T1000 (cell line): ENCODE measurements at places on chromosomes 5 and 9.

DNA sequence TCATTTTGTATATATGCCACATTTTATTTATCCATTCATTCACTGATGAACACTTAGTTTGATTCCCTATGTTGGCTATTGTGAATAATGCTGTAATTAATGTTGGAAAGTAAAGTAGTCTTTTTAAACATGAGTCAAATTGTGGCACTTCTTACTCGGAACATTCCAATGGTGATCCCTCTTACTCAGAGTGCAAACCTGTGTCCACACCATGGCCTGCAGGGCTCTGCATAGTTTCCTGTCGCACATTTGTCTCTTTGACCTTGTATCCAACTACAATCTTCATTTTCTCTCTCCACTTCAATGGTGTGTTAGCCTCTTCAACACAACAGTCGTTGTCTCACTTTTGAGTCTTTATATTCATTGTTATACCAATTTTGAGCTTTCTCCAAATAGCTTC, 98.1 kb upstream of the PAPPA start:
- no peak for DNase-seq

- DNase-seq: no peak
Measured at GRCh38 chr5:66949066-66949465, 247.5 kb downstream of the CD180 start.

- no peak for DNase-seq
Measured at GRCh38 chr9:2662496-2662895, 40.9 kb downstream of the VLDLR start.

DNA sequence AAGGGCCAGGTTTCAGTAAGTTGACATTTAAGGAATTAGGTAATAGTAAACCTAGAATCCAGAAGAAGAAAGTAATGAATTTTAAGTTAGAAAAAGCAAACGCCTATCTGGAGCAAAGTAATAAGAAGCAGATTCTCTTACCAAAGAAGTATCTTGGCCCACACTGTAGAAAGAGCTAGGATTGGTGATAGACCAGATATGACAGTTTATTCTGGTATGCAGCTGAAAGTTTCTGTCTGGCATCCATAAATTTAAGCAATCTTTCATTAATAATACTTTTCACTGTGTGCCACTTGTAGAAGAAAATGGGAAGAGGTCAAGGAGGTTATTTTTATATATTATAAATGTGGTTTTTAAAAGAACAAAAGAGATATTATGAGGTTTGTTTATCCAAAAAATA, 3.0 kb downstream of the RECK start:
- DNase-seq: no peak

DNA sequence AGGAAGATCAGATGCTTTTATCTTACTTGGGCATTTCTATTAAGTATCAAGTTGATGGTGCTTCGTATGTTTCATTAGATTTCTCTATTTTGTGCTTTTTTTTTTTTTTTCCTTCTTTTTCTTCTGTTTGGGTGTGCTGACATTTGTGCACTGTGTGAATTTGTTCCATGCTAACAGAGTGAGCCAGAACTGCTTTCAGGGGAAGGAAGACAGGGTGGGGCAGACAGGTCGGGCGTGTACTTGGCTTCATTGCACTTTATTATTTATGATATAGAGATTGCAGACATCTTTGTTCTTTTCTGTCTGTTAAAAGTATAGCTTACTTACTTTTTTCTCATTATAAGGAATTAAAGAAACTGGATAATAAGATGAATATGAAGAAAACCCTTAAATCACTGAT, 112.2 kb downstream of the FGF18 start:
- no peak for DNase-seq

GRCh38 chr5:34867660-34868059, 28.7 kb downstream of the TTC23L start:
- no peak for DNase-seq

DNA sequence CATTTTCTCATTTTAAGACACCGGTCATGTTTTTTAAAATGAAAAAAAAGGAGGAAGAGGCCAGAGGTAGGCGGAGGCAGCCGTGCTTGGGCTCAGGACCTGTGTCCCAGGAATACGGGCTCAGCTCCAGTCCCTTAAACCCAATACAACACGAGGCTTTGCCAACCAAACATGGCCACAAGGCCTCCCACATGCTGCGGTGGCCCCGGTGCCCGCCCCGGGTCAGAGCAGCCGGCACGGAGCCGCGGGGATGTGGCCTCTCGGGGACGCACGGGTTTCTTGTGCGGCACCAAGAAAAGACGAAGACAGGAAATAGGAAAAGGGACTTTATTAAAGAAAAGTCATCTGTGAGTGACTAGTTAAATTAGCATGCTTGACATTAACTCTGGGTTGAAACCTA, 25.3 kb upstream of the CAMSAP1 start:
- no peak for DNase-seq
